ENCODE measurements at places on chromosomes 3 and 15. TPM values are rescaled to one million over a fixed set of nuclear protein-coding genes. Genes with fewer than 3 reads are reported as not detected.
A peak's percentile ranks its signal among the peaks of the same experiment; 100 is the strongest.

SAMMSON gene
- total RNA-seq: not detected

DNA sequence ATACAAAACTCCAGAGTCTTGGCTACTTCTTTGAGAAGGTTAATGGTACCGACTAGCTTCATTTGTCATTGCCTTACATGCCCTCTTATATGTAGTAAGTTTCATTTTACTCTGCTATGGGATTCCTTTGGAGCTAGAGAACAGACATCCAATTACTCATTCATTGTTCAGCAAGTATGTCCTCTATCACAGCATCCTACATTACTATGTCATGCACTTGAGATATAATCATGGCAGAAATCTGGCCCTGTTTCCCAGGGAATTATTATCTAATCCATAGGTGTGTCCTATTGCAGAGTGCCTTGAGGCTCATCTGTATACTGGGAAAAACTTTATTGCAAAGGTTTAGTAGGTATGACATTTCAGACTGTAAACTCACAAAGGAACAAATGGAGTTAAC is 333.1 kb upstream of the NECTIN3 start:
- DNase-seq: no peak

SLC9C1 gene
- 1.3 TPM for total RNA-seq

TMCO5A gene
- total RNA-seq: not detected

SENP7 gene
- 8.7 TPM for total RNA-seq

DNA sequence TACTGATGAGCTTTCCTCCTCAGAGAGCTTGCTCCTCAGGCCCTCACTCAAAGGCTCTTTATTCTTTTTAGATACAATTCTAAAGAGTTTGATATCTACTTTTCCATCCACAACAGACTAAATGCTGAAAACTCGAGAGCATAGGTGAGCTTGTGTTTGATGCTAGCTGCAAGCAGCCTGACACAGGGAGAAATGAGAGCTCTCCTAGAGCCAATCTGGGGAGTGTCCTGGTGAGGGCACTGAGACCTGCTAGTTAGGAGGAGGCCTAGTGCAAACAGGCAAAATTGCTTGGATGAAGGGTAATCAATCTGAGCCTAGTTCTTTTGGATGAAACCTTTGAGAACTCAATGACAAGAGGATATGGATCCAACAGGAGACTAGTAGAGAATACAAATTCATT is 300.8 kb downstream of the ZBTB20 start:
- no peak for DNase-seq

DNA sequence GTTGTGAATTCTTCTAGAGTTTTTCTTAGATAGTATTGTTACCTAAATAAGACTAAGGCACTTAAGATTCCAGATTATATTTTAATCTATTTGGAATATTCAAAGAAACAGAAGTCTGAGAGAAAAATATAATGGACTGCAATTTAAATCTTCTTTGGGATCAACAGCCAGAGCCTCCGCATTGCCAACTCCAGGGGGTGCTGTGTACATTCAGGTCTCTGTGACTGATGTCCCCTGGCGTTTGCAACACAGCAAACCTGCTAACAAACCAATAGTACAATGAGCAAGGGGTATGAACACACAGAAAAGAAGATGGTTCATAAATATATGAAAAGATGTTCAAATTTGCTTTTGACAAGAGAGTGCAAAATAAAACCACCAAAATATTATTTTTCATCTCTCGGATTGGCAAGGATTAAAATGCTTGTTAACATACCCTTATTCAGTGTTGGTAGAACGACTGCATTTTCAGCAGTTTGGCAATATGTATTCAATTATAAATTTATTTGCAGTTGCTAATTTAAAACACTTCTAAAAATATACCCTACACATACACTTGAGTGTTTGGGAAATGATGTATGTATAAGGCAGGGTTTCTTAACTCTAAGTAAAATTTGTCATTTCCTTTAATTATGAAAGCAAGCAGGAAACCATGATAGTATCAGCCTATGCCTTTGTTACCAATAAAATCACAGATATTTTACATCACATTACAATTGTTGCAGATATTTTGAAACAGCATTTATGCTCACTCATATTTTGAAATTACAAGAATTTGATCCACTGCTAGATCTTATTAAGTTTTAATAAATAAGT is 16.1 kb upstream of the TM4SF1 start:
- peak; percentile 68 for DNase-seq

- no peak for DNase-seq
Measured at GRCh38 chr15:91116113-91117067, 16.3 kb downstream of the SV2B start.

VPS13C gene
- 32.9 TPM for total RNA-seq

DNA sequence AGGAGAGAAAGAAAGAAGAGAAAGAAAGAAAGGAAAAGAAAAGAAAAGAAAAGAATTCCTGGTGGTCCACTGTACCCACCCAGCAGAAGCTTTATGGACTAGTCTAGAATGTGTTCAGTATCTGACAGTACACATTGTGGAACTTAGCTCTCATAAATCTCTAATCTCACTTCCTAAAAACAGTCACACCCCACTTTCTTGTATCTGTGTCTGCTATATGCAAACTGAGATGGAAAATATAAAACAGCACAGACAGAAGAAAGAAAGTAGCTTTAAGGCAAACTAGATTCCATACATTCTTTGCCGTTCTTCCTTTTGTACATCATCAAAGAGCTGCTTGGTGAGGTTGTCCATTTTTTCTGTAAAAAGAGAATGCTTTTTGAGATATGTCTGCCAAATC is 41.1 kb upstream of the GNB5 start:
- DNase-seq: no peak

- no peak for DNase-seq
Measured at GRCh38 chr3:193865339-193865738, 270.6 kb upstream of the HES1 start.

SLC35A5 gene
- 16.5 TPM for total RNA-seq

- no peak for DNase-seq
Measured at GRCh38 chr3:80297720-80298119, 529.9 kb upstream of the ROBO1 start.

- no peak for DNase-seq
Measured at GRCh38 chr3:115975796-115976195, 352.5 kb downstream of the GAP43 start.

DNA sequence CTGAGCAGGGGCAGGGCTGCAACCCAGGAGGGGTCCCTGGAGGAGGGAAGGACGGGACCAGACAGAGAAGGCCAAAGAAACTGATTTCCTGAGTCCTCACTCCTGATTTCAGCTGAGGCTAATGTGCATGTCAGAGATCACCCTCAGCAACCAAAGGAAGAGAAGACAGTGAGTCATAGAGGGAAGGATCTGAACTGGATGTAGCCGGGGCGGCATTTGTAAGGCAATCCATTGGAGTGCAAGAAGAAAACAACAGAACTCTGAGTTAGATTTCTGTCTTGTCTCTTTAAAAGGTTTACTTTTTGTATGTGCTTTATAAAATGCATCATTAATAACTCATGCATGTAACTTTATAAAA is 105.3 kb upstream of the AGBL1 start:
- DNase-seq: no peak

GABRR3 gene
- total RNA-seq: not detected

DNA sequence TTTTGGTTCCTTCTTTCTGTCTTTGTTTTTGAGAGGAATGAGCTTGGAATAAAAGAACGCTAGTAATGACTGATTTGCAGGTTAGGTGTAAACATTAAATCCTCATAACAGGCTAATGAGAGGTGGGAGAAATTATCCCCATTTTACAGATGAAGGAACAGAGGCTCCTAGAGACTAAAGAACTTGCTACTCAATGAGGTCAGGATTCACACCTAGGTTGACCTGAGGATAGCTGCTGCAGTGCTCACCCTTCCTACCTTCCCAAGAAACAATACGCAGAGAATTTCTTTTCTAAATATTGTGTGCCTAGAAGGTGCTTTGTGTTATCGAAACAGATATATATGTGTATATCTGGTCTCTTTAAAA is 106.3 kb downstream of the IGF1R start:
- no peak for DNase-seq

- no peak for DNase-seq
Measured at GRCh38 chr3:27681249-27681748, 40.8 kb downstream of the EOMES start.

- DNase-seq: no peak
Measured at GRCh38 chr3:174126990-174127758, 729.6 kb downstream of the NLGN1 start.

ALG1L2 gene
- total RNA-seq: not detected

ZNF80 gene
- not detected for total RNA-seq

GRCh38 chr3:144852999-144853398 is 881.4 kb downstream of the DIPK2A start:
- DNase-seq: no peak

- DNase-seq: peak; percentile 97
Measured at GRCh38 chr3:184320104-184320445, 5.7 kb downstream of the EIF4G1 start.

CKMT1B gene
- not detected for total RNA-seq

GPR149 gene
- not detected for total RNA-seq

DNA sequence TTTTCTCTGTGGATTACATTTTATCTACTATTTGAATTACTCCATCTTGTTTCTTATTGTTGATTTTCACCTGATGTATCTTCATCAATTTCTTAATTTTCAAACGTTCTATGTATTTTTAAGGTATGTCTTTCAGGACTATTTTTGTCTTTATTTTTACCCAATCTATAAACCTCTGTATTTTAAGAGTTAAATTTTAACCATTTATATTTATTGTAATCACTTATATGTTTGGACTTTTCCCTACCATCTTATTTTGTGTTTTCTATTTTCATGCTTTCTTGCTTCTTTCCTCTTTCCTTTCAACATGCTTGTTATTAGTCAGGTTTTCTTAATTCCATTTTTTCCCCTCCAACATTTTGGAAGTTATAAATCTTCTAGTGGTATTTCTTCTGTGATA is 49.5 kb upstream of the NR2E3 start:
- no peak for DNase-seq

- no peak for DNase-seq
Measured at GRCh38 chr3:195526492-195526891, 16.6 kb downstream of the PPP1R2 start.

DNA sequence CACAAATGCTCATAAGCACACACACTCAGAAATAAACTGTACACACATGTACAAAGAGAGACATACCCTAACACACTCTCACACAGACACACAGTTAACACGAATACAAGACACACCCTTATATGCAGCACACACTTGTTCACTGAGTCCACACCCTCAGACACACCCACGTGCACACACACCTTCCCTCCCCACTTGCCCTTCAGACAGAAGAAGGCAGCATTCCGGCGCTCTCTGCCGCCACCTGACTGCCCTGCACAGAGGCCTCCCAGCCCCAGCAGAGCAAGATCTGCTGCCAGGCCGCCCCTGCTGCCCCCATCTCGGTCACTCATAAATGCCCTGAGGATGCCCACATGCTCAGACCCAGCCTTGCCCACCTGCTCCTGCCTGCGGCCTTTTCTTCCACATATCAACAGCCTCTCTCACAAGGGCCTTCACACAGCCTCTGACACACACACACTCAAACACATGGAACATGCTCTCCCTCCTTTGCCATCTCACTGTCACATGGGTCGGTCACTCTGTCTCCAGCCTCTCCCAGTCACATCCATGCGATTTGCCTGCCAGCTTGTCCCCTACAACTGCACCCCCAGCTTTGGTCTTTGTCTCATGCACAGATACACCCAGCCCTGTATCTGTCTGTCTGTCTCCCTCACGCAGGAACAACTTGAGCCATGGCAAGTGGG is 71.1 kb downstream of the EPHB3 start:
- peak; percentile 9 for DNase-seq

- DNase-seq: no peak
Measured at GRCh38 chr15:100824211-100824610, 55.4 kb upstream of the ALDH1A3 start.

SLC12A1 gene
- total RNA-seq: not detected

WDR72 gene
- total RNA-seq: not detected

- no peak for DNase-seq
Measured at GRCh38 chr3:53645754-53646153, 151.3 kb downstream of the CACNA1D start.

DNA sequence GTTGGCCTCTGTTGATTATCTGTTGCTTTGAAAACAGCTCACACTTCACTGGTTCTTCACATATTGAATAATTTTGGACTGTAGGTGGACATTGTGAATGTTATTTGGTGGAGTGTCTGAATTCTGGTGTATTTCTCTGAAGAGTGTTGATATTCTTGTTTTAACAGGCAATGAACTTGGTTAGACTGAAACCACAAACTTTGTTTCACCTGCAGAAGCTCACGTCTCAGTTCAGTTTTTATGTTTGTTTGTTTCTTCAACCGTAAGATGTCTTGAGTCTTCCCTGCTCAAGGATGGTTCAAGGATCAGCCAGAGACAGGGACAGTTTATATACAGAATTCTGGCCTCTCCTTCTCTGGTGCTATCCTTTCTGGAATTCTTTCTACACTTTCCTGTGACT is 43.6 kb downstream of the C3orf20 start:
- no peak for DNase-seq

LRRC34 gene
- total RNA-seq: 1.6 TPM

CHAC1 gene
- total RNA-seq: 1.3 TPM

GRCh38 chr3:188472336-188472735 is 318.4 kb downstream of the LPP start:
- no peak for DNase-seq

DNA sequence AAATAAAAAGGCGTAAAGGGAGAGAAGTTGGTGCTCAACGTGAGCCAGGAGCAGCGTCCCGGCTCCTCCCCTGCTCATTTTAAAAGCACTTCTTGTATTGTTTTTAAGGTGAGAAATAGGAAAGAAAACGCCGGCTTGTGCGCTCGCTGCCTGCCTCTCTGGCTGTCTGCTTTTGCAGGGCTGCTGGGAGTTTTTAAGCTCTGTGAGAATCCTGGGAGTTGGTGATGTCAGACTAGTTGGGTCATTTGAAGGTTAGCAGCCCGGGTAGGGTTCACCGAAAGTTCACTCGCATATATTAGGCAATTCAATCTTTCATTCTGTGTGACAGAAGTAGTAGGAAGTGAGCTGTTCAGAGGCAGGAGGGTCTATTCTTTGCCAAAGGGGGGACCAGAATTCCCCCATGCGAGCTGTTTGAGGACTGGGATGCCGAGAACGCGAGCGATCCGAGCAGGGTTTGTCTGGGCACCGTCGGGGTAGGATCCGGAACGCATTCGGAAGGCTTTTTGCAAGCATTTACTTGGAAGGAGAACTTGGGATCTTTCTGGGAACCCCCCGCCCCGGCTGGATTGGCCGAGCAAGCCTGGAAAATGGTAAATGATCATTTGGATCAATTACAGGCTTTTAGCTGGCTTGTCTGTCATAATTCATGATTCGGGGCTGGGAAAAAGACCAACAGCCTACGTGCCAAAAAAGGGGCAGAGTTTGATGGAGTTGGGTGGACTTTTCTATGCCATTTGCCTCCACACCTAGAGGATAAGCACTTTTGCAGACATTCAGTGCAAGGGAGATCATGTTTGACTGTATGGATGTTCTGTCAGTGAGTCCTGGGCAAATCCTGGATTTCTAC is at the start of gene RARB:
RARB (plus strand) TSS at position 322 of the 847 bp plus-strand sequence; CDS start at position 791, 469 bp downstream.
- DNase-seq: peak; percentile 68

DNA sequence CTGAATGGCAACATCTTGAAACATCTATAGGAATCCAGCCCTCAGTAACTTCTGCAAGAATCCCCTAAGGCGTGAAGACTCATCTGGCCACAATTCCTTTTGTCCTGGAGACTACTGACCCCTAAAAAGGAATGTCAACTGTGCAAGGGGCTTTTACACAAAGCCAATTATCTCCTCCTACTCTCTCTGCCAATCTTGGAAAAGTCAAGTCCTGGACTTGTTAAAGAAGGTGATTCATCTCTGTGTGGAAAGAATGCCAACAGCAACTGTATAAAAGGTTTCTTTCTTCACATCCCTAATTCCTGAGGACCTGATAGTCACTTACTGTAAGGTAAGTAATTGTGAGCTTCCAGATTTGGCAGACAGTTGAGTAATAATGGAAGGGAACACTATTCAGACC is 22.3 kb downstream of the THRB start:
- no peak for DNase-seq

- DNase-seq: no peak
Measured at GRCh38 chr3:167406876-167407492, 26.9 kb upstream of the ZBBX start.
